ENCODE measurements at places on chromosomes 7 and 10. TPM values are rescaled to one million over a fixed set of nuclear protein-coding genes. Genes with fewer than 3 reads are reported as not detected.

RET gene
- 0.29 TPM for total RNA-seq

DDX56 gene
- total RNA-seq, result 67.3 TPM

BTBD16 gene
- total RNA-seq, result not detected

NME8 gene
- not detected for total RNA-seq
